Hematopoietic multipotent progenitor cell treated with erythropoietin and hydrocortisone succinate and interleukin-3 and kit ligand, for 8 days (in vitro differentiated cells): ENCODE measurements at places on chromosomes 6 and 20.

DNA sequence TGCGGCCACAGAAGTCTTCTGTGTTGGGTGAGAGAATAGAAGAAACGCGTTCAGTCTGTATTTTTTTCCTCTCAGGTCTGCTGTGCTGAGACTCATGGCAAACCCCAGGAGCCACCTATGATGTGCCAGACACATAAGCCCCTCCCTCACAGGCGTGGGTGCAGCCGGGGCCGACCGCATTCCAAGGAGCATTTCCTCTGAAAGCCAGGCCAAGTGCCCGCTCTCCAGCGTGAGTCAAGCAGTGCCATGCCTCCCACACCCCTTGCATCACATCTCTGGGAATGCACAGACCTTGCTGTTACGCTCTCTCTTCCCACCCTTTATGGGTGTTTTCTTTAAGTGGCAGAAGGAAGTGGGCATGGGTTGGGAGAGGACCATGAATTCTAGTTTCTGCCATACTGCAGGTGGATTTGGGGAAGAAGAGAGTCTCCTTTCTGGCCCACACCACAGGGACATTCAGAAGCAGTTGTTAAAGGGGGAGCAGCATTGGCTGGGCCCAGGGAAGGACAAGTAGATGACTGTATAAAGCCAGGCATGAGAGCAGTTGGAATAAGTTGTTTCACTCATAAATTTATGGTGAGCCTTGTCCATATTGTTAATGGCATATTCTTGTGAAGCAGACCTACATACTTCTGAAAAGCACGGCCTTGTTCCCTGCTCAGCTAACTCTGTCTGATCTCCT, 37.1 kb upstream of the TFAP2A start:
- DNase-seq, result no peak

DNA sequence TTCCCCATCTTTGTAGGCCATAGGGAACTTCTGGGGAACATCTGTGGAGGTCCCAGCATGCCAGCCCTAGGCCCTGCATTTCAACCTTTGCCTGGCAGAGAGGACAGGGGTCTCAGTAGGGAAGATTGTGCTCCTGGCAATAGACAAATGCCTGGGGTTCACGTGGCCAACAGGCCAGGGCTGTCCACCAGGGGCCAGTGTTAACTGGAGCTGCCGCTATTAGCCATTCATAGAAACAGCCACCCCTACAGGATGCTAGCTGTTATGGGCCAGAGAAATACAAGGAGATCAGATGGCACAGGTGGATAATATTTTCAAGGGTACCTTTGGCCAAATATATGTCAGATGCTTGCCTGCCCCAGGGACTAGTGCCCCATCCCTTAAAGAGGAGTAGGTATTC, 932.9 kb downstream of the QKI start:
- no peak for DNase-seq

GRCh38 chr20:19867940-19868371, 109.9 kb downstream of the RIN2 start:
- peak; percentile 4 for DNase-seq

DNA sequence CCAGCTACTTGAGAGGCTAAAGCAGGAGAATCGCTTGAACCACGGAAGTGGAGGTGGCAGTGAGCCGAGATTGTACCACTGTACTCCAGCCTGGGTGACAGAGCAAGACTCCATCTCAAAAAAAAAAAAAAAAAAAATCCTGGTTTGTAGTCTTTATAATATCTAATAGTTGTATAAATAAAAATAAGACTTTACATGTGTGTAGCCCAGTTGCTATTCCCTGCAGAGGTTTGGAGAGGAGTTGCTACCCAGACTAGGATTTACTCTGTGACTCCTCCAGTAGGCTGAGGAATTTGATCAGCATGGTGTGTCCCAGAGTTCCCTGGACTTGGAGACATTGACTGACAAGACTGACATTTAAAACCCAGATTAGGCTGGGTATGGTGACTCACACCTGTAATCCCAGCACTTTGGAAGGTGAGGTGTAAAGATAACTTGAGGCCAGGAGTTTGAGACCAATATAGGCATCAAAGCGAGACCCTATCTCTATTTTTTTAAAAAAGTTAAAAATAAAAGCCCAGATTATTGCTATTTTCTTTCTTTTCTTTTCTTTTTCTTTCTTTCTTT, 10.2 kb downstream of the CHMP4B start:
- no peak for DNase-seq

GRCh38 chr6:20915156-20915555, 380.9 kb downstream of the CDKAL1 start:
- no peak for DNase-seq

DNA sequence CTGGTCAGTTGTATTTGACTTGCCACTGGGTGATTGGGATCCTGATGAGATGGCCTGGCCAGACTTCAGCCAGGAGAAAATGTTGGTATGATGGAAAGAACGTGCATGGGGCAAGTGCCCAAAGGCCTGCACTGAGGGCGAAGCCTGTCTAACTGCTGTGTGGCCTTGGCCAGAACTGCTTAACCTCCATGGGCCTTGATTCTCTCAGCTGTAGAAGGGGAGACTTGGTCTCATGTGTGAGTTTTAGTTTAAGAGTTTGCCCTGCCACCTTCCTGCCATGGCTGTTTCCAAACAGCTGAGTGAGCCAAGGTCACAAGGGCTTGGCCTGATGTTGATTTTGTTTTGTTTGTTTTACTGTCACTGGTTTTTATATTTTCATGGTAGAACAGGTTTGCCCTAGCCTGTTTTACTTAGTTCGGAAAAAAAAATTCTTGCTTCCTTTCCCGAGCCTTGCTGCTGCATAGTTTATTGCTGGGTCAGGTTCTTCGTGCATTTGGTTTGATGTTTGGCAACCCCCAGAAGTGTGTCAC, 35.3 kb downstream of the DSTN start:
- no peak for DNase-seq

- DNase-seq, result no peak
Measured at GRCh38 chr6:150466196-150466595, 97.4 kb downstream of the IYD start.

- DNase-seq, result no peak
Measured at GRCh38 chr6:116405652-116406356, 35.1 kb downstream of the DSE start.
